ENCODE measurements at places on chromosomes 1 and 21.

DNA sequence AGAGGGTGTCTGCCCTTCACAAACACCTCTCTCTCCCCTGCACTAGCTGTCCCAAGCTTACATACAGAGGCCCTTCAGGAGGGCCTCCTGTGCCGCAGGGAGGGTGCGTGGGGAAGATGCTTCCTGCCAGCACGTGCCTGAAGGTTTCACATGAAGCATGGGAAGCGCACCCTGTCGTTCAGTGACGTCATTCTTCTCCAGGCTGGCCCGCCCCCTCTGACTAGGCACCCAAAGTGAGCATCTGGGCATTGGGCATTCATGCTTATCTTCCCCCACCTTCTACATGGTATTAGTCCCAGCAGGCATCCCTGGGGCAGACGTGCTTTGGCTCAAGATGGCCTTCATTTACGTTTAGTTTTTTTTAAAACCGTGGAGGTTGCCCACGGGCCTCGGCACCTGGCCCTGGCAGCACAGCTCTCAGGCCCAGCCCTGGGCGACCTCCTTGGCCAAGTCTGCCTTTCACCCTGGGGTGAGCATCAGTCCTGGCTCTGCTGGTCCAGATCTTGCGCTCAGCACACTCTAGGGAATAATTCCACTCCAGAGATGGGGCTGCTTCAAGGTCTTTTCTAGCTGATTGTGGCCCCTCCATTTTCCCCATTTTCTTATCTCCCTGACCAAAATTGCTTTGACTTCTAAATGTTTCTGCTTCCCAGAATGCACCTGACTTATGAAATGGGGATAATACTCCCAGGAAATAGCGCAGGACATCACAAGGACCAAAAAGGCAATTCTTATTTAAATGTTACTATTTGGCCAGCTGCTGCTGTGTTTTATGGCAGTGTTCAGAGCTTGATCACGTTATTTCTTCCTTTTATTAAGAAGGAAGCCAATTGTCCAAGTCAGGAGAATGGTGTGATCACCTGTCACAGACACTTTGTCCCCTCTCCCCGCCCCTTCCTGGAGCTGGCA, 6.1 kb downstream of the NPPA start:
- DNase-seq: no peak

DNA sequence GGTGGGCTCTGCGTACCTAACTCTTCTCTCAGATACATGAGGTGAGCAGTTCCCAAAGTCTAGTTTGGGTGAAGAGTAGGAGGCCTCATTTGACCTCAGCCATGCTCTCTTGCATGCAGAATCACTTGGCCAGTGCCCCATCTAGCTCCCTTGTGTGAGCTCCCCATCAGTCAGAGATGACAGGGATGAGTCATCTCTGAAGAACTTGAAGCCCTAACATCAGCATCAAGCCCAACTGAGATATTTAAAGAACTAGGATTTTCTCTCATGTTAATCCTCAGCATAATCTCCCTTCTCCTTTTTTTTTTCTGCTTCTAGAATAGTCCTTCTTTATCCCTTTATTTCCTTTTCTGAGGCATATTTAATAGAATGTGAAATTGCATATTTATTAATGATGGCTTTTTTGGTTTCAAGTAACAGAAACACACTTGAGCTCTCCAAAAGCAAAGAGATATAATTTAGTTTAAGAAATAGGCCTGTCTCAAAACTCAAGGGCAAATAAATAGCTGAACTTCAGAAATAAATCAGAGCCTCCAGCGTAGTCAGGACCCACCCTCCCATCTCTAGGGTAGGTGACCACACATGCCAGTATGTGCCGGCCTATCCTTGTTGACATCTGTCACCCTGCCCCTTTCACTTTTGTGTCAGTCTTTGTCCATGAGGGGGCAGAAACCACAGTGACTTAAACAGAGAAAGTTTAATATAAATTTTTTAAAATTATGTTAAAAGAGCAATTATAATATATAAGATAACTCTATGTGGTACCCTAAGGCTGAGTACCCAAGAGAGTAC, 112.3 kb downstream of the TSEN15 start:
- peak; percentile 21 for DNase-seq

- DNase-seq: no peak
Observed at GRCh38 chr1:2372551-2373490, 18.5 kb downstream of the MORN1 start.

DNA sequence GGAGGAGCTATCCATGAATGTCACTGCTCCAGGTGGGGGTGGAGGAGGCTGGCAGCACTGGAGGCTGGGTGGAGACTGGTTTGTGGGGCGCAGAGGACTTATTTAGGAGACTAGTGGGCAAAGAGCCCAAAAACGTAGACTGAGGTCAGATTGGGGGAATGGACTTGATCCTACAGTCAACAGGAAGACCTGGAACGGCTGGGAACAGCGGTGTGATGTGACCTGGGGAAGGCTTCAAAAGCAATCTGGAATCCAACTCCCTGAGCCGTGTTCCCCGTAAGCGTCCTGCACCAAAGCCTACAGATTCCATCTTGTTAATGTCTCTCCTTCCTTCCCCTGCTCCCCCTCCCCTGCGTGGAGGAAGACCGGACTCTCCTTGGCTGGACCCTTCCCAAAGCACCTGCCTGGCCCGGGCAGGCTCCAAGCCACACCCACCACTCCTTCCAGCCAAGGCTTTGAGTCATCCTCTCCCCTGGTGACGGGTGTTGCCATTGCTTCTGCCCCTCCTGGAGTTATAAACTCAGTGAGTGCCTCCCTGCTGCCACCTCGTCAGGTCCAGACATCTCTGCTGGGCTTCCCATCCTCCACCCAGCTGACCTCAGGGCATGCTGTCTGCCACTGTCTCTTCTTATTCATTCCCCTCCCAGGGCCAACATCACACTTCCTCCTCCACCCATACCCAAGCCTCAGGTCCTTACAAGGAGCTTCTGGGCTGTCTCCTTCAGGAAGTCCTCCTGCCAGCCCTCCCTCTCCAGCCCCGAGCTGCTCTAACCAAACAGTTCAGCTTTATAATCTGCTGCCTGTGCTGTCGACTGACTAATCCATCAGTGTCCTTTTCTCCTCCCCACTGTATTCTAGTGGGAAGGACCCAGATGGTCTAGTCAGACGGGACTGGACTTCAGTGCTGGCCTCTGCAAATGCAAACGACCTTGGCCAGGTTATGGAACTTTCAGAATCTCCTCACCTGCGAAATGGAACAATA, 1.6 kb upstream of the CLSTN1 start:
- DNase-seq: peak; percentile 99

DNA sequence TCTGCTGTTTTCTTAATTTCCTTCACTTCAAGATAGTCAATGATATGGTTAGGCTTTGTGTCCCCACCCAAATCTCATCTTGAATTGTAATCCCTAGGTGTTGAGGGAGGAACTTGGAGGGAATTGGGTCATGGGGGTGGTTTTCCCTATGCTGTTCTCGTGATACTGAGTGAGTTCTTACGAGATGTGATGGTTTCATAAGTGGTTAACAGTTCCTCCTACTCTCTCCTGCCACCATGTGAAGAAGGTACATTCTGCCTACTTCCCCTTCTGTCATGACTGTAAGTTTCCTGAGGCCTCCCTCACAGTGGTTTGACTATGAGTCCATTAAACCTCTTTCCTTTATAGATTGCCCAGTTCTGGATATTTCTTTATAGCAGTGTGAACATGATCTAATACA, 74.0 kb upstream of the SAMSN1 start:
- no peak for DNase-seq

DNA sequence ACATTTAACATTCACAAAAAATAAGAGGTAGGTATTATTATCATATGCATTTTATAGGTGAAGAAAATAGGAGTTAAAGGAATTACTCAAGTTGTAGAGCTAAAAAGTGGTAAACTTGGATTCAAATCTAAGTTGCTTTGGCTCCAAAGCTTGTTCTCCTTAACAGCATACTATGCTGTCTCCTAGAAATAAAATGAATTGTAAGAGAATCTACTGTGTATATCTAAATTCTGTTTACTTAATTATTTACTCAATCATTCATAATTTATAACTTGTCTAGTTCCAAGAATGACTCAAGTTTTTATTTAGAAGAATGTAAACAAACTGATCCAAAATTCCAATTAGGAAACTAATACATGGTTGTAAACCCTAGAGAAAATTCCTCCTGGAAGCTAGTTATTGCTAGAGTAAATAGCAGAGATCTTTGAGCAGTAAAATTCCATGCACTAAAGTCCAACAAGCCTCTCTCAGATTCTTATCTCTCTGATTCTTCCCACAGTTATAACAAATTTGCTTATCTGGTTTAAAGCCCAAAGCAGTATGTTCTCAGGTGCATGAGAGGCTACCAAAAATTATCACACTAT, 132.5 kb upstream of the DPT start:
- no peak for DNase-seq

DNA sequence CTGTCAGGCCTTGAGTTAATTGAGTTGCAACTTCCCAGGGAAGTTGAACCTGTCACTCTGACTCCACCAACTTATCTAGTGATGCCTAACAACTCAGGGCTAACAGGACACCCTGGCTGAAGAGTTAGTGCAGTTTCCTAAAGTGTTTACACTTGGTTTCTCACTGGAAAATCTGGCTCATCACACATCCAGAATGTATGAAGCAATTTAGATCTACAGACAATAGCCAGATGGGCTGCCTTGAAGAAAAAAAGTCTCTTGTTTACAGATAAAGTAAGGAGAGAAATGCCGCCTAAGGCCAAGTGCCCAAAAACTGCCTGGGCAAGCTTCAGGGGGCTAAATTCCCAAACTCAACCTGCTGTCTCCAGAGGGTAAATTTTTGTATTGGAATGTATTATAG, 446.3 kb upstream of the NCAM2 start:
- no peak for DNase-seq

DNA sequence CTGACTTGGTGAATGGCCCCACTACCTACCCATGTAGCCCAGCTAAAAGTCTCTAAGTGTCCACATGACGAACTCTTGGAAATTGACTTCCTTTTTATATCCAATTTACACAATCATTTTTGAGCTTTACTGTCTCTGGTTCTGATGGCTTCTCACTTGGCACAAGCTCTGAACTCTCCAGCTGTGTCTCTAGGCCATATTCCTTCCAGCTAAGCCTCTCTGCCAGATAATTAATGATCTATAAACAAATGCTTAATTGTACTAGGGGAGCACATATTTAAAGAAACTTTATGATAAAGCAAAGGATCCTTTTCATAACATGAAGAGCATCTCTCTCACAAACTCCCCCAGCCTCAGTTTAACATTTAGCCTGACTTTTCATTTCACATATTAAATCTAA, 16.3 kb upstream of the BEND5 start:
- DNase-seq: no peak
